ENCODE measurements at places on chromosomes 1 and 21.

DNA sequence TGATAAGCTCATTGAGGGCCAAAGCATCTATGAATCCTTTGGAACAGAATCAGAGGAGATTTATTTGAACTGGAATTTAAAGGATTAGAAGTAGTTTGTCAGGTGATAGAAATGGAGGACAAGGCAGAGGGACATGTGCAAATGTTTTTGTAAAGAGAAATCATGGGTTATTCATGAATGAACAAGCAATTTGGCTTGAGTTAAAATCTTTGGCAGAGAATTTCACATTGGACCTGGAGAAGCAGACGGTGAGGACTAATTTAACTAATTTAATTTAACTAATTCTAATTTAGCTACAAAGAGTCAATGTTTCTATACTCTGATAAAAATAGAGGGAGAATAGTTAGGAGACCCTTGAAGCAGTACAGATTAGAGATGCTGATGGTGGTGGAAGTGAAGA is 36.3 kb downstream of the SNX7 start:
- DNase-seq, result no peak

DNA sequence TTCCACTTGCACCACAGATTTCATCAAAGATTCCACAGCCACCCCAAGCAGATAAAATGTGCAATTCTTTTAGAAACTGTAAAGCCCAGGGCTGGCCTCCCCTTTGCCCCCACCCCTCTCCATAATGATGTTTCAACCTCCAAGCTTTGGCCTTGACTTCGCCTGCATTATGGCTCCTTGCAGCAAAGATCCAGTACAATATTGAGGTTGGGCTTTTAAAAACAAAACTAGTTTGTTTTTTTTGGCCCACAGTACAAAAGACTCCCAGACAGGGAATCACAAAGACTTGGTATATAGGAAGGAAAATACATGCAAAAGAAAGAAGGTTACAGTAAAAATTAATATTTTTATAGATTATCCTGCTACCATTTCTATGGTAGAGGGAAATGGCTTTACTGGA is 356.5 kb upstream of the PTBP2 start:
- no peak for DNase-seq

- no peak for DNase-seq
Observed at GRCh38 chr1:19619697-19620384, 24.3 kb upstream of the NBL1 start.

GRCh38 chr1:108896146-108897145 is 19.7 kb downstream of the GPSM2 start:
- peak; percentile 50 for DNase-seq

DNA sequence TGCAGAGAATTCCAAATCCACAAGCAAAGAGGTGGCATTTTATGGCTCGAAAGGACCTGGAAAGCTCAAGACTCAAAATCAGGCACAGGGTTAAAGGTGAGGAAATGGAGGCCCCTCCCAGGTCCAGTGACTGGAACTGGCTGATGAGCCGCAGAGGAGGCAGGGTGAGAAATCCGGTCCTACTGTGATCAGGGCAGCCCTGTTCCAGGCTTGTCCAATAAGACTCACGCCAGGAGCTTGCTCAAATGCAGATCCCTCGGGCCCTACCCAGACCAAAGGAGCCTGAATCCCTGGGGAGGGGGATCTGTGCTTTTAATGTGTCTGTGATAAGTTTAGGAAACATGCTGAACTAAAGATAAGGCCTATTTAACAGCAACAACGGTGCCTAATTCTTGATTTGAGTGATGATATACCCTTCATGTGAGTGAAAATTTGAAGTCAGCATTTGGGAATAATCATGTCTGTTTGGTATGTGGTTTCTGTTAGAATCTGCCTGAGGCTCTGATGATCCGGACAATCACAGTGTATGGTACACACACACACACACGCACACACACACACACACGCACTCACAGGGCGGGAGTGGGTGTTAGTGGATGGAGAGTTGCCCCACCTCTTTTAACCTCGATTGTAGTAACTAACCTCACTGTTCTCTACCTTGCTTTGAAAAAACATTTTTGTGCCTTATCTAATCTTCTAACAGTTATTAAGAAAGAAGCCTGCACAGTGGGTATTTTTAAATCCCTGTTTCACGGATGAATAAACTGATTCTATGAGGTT is 54.1 kb upstream of the LYST start:
- peak; percentile 41 for DNase-seq

- DNase-seq, result no peak
Observed at GRCh38 chr1:239812580-239812979, 279.1 kb upstream of the FMN2 start.

GRCh38 chr1:176926330-176927086 is 238.0 kb downstream of the ASTN1 start:
- no peak for DNase-seq

DNA sequence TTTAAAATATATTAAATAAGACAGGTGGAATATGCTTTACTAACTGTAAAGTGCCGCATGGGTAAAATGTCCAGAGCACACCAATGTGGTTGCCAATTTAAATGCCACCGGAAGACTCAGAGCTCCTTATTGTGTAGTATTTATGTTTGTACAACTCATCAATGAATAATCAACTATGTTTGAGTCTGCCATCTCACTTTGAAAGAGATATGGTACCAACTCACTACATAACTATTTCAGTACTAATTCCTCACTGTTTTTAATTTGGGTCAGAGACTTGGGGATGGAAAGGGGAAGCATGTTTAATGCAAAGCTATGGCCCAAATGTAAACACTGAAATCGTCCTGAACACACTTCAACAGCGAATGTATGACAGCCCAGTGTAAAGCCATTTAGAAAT is 144.8 kb downstream of the NR5A2 start:
- no peak for DNase-seq

DNA sequence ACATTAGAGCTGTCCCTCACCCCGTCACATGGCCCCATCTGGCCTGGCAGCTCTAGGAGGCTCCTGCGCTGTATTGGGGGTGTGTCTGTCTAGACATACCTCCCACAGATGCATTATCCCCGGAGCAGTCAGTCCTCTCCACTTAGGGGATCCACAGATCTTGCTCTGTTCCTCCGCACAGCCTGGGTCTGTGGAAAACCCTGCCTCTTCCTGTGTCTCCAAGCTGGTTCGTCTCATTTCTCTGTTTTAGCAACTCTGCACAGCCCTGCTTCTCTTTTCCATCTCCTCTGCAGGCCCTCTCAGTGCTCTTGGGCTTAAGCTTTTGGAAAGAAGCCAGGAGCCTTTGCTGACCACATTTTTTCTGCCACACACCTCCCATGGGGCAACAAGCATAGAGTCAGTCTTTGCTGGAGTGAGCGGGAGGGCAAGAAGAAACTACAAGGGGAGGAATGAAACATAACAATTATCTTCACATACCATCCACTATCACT is 241.5 kb downstream of the FOXD2 start:
- peak; percentile 47 for DNase-seq

DNA sequence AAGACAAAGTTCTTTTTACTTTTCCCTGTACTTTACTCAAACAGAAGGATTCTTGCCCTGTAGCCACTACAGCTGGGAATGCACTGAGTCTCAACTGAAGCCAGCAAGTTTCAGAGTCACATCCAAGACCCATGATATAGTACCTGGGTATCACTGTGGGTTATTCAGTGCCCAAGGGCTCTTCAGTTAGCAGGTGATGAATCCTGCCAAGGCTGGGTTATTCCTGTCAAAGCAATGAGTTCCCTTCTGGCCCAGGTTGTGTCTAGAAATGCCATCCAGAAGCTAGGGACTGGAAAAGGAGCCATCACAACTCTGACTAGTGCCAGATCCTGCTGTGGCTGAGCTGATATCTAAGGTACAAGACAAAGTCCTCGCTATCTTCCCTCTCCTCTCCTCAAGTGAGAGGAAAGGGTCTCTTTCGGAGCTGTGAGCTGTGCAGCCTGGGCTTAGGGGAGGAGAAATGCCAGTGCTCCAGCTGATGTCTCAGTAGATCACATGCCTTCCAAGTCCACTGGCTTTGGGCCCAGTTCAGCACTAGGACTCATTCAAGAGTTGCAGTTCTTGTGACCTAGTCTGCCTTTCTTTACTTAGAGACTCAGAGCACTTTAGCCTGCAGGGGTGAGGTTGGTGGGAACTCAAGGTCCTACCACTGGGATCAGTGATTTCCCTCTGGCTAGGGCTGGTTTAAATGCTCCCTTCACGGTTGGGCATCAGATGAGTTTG is 369.4 kb downstream of the TBX15 start:
- DNase-seq, result no peak

DNA sequence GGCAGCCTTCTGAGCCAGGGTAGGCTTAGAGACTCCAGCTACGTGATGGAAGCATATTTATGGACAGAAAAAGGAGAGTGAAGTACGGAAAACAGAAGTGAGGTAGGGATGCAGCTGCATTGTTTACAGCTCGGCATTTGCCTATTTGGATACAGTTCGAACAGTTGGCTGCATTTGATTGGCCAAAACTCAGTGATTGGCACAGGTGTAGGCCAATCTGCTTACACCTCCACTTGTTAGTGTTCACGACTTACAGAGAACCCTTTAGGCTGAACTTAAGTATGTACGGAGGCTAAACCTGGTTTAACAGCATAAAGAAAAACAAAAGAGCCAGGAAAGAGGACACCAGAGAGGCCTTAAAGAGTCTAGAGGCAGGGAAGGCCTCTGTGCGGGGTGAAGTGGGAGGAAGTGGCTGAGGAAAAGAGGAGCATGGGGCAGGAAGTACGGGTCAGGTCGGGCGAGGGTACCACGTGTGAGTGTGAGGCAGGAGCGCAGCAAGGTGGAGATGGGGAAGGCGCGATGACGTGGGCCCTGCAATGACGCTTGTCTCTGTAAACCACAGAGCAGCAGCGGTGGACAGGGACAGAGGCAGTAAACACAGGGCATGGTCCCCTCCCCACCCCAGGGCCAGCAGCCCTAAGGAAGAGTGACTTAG is 32.0 kb downstream of the RSPH1 start:
- peak; percentile 77 for DNase-seq

GRCh38 chr21:36072453-36073162 is 2.8 kb downstream of the CBR1 start:
- DNase-seq, result no peak

GRCh38 chr1:201456499-201457309 is 12.3 kb downstream of the PHLDA3 start:
- DNase-seq, result peak; percentile 50

DNA sequence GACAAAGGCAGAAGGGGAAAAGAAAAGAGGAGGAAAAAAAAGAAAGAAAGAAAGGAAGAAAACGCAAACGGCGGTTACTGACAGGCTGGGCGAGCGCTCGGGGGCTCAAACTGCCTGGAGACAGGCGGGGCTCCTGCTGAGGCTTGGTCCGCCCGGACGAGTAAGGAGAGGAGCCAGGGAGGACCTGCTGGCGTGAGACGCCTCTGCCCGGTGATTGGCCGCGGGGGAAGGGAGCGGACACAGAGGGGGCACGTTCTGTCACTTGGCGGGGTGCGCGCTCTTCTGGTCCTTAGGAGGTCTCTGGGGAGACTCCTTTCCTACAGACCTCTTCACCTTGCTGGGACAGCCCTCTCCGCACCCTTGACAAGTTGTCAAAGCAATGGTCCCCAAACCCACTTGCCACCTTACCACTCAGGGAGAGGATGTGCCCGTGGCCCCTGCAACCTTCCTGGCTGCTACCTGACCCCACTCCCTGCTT is 791 bp upstream of the PIK3R3 start:
- DNase-seq, result no peak

DNA sequence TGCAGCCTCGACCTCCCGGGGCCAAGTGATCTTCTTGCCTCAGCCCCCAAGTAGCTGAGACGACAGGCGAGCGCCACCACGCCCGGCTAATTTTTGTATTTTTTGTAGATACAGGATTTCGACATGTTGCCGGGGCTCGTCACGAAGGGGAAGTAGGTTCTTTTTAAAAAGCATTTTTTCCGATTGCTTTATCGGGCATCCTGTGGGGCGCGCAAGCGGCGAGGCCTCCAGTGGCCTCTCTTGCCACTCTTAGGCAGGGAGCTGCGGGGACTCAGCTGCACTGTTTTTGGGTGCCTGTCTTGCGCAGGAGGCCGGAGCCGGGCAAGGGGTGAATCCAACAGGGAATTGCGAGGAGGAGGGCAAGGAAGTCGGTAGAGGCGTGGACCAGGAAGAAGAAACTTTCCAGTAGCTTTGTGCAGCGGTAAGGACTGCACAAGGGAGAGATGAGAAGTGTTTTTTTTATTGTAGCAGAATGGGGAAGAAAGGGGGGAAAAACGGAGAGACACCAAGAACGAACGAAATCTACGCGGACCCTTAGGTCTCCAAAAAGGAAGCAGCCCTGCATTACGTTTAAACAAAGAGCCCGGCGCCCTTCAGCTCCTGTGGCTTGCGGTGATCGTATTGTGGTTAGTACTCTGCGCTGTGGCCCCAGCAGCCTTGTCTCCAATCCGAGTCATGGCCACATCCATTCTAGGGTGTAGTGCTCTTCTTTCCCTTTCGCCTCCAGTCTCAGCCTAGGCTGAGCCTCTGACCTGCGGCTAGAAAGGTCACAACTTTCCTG is 164.8 kb downstream of the PPIAL4G start:
- DNase-seq, result peak; percentile 93

DNA sequence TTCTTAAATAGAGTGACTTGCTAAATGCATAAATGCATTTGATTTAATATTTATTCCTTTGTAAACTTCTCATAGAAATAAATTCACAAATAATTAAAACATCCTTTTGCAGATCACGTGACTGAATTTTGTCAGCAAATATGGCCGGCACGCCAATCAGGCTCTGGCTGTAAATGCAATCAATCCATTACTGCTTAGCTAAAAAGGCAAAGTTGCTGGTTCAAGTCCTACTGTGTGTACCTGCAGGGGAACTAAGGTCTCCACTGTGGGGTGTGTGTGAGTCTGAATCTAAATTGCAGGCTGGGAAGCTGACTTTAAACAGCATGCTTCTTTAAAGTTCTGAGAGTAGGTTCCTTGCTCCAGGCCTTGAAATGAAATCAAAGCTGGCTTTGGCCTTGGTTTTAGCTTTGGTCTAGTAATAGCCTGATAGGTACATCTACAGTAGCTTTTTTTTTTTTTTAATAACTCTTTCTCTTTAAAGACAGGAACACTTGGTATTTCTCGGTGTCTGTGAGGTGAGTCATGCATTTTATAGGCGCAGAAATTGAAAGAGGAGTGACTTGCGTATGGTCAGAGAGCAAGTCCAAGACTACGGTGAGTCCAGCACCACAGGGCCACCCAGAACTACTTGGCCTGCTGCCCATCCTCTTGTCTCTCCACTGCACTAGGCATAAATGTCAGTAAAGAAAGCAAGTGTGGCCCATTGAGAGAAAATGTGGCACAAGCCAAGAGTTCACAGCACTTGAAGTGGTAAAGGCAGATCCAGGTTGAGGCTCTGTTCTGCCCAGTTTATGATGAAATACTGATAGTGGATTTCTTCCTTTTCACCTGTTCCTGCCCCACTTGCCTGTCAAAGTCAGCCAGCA is 36.2 kb upstream of the LYST start:
- no peak for DNase-seq

- DNase-seq, result no peak
Observed at GRCh38 chr1:1421147-1421906, at the start of gene ANKRD65. Gene ANKRD65, minus strand, starts transcription at chr1:1421276. Its CDS starts 271 bp downstream, at chr1:1421005.

DNA sequence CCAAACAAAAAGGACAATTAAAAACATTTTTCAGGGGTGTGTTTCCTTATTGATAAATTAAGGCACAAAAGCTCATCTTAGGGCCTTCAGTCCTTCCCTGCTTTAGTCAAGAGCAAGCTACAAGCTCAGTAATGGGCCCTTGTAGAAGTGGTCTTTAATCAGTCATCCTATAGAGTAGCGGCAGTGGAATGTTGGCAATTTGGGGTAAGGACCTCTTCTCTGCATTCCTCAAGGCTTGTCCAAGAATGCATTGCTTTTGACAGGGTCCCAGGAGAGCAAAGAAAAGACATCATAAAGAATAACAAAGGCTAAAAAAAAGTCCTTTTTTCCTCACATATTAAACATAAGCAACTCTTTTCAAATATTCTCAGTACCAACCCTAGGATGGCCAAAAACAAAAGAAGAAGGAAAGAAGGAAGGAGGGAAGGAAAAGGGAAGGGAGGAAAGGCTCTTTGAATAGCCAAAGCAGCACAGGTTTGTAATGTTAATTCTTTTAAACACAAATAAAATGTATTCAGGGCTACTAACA is 27.3 kb upstream of the CAMK1G start:
- no peak for DNase-seq

Measured in hematopoietic multipotent progenitor cell treated with erythropoietin and hydrocortisone succinate and interleukin-3 and kit ligand, for 4 days (in vitro differentiated cells).